ENCODE measurements at places on chromosomes 6 and 20.

DNA sequence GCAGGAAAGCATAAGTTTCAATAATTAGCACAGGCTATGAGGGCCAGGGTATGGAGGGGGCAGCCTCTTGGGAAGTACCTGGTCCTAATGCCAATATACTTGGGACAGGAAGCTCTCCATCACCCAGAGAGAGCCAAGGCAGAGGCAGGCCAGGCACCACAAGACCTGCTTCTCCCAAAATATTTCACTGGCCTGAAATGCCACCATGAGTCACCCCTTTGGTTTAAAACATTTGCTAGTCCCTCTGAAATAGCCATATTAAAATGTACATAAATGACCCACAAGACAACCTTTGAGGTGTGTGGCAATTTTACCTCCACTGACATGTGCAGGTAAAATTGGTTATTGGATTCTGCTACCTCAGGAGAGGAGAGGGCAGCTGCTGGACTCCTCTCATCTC, 23.4 kb upstream of the SCUBE3 start:
- DNase-seq, result no peak

DNA sequence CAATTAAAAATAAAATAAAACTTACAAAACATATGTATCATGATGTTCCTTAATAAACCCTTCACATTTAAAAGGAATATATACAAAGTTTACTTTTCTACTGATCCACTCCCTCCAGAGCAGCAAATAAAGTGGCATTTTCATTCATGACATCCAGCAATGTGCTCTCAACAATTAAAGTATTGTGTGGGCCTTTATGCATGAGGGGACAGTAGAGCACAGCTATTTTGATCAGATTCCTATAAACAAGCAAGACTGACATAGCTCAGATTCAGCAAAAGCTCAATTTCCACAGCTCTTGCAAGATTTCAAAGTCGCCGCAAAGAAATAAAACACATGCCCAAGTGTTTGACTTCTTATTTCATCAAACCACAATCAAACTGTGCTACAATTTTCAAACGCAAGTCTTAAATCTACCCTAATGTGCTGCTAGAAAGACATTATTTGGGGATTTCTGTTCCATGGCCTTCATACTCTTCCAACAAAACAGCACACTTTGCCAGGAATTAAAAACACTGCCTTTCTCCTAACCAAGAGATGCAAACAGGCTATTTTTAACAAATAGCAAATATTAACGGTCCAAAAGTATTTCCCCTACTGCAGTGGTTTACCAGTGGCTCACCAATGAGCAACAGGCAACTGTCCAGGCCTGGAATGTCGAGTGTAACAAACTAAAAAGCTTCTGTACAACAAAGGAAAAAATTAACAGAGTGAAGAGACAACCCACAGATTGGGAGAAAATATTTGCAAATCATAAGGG, 52.3 kb downstream of the MBOAT1 start:
- no peak for DNase-seq

DNA sequence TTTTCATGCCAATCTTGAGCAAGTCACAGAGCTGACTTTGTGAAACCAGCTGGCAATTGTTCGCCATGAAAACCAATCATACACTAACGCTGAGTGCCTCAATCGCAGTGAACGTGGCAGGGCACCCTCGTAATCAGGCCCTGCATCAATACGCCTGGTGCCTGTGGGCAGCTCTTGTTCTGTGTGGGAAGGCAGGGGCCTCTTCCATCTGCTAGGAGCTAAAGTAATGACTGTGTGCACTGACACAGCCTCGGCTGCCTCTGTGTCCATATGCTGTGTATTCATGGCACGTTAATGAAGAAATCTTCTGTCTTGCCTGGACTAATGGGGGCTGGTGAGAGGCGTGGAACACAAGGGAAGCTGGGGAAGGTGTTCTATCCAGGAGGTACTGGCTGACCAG, 27.8 kb upstream of the SYNDIG1 start:
- DNase-seq, result no peak

- DNase-seq, result no peak
These were observed 53.4 kb upstream of the RNF24 start for GRCh38 chr20:4068708-4069107.

DNA sequence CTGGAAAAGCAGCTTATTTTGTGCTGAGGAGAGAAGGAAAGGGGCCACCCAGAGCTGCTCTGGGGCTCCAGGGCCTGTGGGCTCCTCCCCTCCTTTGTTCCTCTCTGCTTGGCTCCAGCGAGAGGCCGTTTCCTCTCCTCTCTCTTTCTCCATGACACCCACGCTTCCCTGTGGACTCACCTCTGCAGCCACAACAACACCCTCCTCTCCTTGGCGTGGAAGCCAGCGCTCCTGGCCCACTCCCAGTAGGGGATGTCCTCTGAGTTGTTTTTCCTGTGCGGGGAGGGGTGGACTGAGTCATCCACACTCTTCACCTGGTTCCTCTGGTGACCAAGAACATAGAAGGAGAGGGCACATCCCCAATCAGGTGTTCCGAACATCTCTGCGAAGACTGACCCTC, 4.9 kb upstream of the CDSN start:
- DNase-seq, result no peak

GRCh38 chr20:51326201-51326819, 216.2 kb downstream of the NFATC2 start:
- DNase-seq, result no peak

DNA sequence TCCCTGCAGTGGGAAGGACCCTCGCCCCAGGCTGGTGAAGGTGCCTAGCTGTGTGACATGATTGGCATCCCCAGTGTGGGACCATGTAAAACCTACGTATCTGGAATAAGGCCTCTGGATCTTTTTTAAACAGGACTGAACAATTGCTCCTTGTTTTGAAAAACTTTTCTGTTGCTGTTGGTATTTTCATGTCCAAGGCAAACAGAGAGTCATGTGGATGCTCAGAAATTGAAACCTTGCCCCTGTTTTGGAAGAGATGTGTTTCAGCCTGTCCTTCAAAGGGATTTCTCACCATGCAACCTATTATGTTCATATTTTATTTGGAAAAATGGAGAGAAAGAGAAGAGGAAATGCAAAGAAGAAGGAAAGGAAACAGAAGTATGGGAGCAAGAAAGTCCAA, 362.3 kb downstream of the PKHD1 start:
- no peak for DNase-seq

DNA sequence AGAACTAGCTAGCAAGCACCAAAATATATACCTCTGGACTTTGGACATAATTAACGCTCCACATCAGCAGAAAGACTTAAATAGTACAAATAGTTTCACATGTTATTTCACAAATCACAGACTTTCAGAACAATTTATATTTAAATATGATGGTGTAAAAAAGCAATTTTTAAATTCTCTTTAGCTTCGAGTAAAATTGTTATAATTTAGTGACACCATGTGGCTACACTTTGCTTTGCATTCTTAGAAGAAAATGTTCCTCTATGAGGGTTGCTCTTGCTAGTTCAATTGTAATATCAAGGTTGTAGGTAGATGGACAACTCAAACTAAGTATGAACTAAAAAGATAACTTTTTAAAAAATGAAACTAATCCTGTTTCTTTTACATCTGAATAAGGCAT, 69.0 kb downstream of the BTBD9 start:
- DNase-seq, result no peak

GRCh38 chr6:116447052-116447451, 14.1 kb upstream of the CALHM6 start:
- no peak for DNase-seq

GRCh38 chr6:30043744-30044143, 17.3 kb upstream of the POLR1H start:
- DNase-seq, result no peak

- DNase-seq, result no peak
These were observed 653 bp downstream of the NAA20 start for GRCh38 chr20:20017844-20018185.

DNA sequence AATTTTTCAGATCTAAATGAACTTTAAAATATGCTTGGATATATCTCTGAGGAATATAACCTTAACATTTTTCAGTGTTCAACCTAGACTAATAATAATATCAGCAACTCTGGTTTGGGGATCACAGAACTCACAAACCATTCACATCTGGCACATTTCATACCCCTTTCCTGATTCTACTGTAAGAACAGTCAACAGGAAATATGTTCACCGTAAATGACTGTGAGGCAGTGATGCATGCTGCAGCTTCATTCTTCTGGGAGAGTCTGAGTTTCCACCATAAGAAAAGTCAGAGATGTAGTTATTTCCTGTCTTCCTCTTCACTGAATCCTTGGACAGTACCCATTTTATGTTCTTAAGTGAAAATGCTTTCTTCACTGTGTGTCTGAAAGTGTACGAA, 134.2 kb upstream of the IFNGR1 start:
- no peak for DNase-seq

DNA sequence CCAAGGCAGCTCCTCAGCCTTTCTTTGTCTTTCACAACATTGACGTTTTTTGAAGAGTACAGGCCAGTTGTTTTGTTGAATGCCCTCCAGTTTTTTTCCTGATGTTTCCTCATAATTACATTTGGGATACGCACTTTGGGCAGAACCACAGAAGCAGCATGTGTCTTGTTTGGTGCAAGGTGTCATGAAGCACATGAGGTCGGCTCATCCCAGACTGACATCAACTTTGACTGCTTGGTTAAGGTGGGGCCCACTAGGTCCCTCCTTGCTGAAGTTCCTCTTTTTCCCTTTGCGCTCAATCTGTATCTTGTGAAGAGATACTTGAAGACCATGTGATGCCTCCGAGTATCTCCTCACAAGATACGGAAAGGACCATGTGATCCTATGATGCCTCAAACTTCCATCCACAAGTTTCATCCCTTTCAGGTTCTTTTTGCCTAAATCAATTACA, 10.5 kb downstream of the SNAI1 start:
- no peak for DNase-seq

- no peak for DNase-seq
These were observed 7.5 kb downstream of the LAMA5 start for GRCh38 chr20:62359491-62360121.

- DNase-seq, result no peak
These were observed 136.7 kb downstream of the MMUT start for GRCh38 chr6:49326347-49326746.

DNA sequence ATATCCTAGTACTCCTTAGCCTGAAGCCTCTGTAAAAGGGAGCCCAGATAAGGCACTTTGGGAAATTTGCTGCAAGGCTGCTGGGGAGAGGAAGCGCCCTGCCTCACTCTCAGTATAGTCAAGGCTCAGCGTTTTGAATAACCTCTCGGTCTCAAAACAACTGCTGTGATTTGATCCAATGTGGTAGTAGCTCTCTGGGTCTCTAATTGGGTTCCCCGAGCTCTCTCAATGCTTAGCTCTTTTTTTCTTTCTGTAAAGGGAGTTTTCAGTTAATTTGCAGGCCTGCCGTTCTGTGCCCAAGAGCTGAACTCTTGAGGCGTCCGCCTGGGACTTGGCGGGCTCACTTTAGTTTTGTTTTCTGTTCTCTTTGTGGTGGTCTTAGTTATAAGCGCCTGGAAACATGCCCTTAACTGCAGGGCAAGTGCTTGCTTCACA, 41.2 kb downstream of the ZHX3 start:
- no peak for DNase-seq

GRCh38 chr20:48720256-48720985, 107.4 kb downstream of the PREX1 start:
- DNase-seq, result no peak

GRCh38 chr6:149410557-149410956, 10.5 kb downstream of the SUMO4 start:
- no peak for DNase-seq

- DNase-seq, result no peak
These were observed 99.6 kb upstream of the SLC22A16 start for GRCh38 chr6:110575925-110576463.

DNA sequence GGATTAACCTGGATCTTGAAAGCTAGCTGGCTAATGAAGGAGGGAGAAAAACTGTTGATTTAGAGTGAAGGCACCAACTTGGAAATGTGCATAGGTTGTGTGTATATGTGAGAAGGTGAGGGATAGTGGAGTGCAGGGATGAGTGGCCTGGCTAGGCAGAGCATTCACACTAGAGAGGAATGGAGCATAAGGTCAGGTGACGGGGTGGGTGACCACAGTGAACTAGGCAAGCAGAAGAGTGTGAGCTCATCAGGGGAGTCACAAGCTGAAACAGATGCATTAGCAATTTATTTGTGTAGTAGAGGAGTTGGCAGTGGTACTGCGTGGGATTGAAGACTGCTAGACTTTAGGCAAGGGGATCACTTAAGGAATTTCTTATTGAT, 10.5 kb downstream of the ANKRD66 start:
- no peak for DNase-seq

DNA sequence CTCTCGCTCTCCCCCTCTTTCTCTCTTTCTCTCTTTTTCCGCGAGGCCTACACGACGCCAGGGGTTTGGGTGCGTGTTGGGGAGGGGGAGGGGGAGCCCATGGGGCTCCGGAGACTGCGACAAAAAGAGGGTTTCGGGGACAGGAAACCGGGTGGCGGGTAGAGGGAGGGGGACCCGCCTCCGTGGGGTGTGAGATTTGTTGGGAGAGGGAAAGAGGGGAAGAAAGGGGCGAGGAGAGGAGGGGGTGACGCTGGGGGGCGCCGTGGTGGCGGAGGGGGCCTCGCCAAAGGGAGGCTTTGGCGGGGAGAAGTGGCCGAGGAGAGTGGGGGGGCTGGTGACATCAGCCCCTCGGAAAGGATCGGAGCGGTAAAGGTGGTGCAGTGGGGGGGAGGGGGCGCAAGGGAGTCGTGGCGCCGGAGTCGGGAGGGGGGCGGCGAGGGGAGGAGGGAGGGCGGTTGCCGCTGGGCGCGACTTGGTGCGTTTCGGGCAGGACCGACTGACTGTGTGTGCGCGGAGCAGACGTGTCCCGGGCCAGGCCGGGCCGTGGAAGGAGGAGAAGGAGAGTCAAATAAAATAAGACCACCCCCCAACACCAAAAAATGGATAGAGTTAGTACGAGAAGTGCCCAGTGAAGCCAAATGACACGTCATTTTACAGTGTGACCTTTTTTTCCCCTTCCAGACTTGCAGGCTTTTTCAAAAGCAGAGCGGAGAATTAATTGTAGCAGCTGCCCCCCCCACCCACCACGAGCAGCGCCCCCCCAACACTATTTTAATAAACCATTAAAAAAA, 39.8 kb downstream of the GNAS start:
- peak; percentile 52 for DNase-seq

GRCh38 chr6:170471491-170471890, 81.6 kb downstream of the PSMB1 start:
- no peak for DNase-seq
